Activated CD8-positive, alpha-beta memory T cell treated with anti-CD3 and anti-CD28 coated beads for 48 hours (primary cell): ENCODE measurements at places on chromosomes 4 and X.

DNA sequence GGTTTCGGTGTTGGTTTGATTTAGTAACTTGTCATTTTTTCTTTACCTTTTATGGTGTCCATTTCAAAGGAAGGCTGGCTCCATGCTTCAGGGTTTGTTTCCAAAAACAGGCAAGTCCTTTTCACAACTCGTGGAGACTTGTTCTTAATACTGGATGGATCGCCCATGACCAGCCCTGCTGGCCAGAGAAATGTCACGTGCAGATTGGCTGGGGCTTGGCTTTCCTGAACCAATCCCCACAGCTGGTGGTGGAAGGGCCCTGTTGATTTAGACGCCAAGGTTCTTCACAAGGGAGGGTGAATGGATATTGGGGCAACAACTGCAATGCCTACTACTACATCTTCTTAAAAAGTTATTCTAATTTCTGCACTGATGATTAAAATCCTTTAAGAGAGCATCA is 92.6 kb downstream of the SHROOM3 start:
- DNase-seq: no peak

GRCh38 chr4:56874166-56874565 is 33.5 kb upstream of the REST start:
- DNase-seq: no peak

DNA sequence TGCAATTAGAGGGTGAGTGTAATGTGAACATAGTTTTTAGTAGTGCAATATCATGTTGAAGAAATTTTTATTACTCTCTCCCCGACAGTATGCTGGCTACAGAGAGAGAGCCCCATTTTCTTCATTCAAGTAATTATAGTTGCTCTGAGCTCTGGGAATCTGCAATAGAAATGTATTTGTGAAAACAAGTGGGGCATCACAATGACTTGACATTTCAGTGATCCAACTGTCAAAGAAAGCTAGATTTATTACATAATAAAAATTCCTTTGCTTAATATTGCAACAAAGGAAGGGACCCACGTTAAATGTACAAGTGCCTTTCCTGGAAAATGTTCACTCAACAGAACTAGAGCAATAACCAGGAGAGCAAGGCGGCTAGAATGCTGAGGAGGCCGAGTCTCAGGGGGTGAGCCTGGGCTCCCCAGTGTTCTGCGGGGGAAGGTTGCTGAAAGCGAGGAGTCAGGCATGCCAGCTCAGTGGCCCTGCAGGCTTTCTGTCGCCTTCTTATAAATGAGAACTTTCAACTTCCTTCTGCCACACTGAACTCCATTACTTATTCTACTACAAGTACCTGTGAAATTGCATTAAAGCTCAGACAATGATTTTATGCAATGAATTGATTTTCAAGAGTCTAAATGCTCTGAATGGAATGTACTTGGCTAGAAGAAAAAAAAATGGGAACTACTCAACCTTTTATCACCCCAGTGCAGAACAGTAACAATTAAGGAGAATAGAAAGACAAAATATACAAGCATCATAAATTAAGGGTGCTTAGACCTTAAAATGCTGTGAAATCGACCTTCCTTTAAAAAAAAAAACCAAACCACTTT is 476.4 kb downstream of the AFF2 start:
- no peak for DNase-seq

- no peak for DNase-seq
Measured at GRCh38 chrX:20432048-20432447, 165.3 kb upstream of the RPS6KA3 start.

- DNase-seq: no peak
Measured at GRCh38 chr4:165461159-165461821, 82.5 kb downstream of the CPE start.

DNA sequence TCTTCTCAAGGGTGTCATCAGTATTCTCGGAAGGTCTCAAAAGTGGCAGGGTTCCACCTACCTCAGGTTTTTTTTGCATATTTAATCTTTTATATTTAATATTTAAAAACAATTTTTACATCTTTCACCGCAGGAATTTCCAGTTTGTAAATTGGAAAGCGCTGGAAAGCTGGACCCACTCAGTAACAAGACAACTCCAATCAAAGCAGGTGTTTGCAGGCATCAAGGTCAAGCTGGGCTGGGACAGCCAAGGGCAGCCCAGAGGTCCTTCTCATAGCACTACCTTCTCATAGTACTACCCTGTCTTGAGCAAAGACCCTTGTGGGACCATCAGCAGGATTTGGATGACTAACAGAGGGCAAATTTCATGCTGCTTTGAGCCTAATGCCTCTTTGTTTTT is 160.1 kb downstream of the TET2 start:
- DNase-seq: no peak

GRCh38 chr4:118849867-118850487 is 14.1 kb upstream of the SEC24D start:
- DNase-seq: no peak

- no peak for DNase-seq
Measured at GRCh38 chr4:102281171-102281839, 64.0 kb downstream of the SLC39A8 start.

- no peak for DNase-seq
Measured at GRCh38 chr4:2136726-2137125, 77.6 kb downstream of the NAT8L start.

GRCh38 chrX:56932653-56933339 is 62.5 kb downstream of the SPIN3 start:
- no peak for DNase-seq

- no peak for DNase-seq
Measured at GRCh38 chr4:153773236-153773690, 13.4 kb upstream of the RNF175 start.

- DNase-seq: no peak
Measured at GRCh38 chr4:7041801-7042502, 1.2 kb upstream of the TADA2B start.

DNA sequence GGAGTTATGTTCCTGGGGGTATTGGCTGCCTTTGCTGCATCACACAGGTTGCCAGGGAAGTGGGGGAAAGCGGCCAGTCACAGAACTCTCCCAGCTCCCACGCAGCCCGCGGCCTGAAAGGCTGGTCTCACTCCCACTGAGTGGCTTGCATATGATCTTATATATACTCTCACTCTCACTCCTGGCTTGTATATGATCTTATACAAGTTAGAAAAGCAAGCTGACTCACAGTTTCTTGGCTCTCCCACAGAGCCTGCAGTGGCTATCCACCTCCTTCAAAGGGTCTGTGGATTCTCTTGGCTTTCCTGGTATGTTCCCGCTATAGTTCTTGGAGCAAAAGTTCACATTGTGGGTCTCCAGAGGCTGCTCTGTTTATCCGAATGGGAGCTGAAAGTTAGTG is 833.5 kb upstream of the GALNTL6 start:
- DNase-seq: no peak

GRCh38 chrX:14729058-14729457 is 143.8 kb downstream of the FANCB start:
- DNase-seq: no peak

DNA sequence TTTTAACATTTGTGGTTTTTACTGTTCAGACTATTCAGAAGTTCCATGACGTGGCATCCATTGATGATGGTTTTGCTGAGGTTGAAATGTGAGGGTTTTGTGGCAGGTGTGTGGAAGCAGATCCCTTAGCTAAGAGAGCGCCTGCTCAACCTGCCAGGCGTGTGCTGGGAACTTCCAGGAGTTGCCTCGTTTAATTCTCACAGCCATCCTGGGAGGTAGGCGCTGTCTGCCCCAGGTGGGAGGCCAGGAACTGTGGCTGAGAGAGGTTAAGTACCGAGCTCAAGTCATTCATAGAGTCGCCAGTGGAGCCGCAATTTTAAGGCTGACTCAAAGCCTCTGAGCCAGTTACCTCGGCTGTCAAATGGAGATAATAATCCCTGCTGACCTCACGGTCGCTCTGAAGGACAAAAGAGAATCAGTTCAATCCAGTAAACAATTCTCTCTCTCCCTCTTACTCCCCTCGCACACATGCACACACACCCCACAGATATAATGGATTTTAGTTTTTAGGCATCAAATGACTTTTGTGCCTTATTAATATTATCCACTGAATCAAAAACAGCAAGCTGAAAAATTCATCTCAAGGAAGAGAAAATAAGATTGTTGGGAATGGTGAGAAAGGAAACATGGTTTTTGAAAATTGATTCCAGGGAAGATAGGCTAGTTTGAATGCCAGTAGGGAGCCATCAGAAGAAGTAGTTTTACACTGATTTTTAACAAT is 171.3 kb downstream of the PTTG2 start:
- DNase-seq: peak; percentile 30

- no peak for DNase-seq
Measured at GRCh38 chrX:31603411-31604120, 531.7 kb upstream of the FTHL17 start.

DNA sequence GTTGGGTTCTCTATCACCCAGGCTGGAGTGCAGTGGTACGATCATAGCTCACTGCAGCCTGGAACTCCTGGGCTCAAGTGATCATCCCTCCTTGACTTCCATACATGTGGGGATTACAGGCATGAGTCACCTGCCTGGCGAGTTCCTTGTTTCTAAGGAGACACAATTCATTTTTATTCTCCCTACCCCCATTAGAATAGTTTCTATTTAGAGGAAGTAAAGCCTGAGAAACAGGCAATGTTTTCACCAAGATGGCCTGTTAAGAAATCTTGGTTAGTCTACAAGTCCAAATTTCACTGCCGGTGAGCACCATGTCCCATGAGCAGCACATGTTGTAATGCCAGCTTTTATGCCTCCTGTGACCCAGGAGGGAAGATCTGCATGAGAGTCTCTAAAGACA is 5.7 kb downstream of the CYBB start:
- DNase-seq: no peak

- DNase-seq: no peak
Measured at GRCh38 chrX:114268643-114269042, 315.2 kb upstream of the HTR2C start.

- DNase-seq: no peak
Measured at GRCh38 chr4:76090241-76090691, 15.8 kb downstream of the ART3 start.

DNA sequence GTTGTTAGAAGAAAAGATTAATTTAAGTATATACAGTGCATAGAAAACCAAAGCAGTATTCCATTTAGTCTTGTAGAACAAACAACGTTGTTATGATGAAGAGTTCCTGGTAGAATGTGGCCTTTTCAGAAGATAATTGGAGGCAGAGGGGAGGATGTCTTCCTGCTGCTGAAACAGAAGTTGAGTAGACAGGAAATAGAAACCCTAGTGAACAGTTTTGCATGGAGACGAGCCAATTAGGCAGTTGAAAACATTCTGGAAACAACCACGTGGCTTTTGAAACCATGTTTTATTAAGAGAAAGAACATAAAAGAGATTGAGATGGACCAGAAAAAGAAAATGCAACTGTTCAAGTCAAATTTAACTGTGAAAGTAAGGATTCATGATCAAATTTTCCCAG is 325.2 kb downstream of the CAMK2D start:
- no peak for DNase-seq

DNA sequence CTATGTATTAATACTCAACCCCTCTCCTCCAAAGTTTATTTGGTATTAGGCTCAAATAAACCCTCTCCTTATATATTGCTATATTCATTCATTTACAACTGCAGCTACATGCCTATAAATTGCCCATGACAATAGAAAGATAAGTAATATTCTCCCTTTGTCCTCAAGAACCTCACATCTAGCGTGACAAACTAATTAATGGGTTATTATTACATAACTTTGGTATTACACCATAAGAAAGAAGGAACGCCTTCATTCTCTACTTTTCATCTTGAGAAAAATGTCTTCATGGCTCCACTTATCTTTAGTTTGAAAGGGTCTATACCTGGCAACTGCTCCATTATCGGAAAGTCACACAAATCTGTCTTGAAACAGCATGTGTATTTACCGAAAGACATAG is 157.7 kb upstream of the RASGEF1B start:
- DNase-seq: no peak

GRCh38 chrX:45850197-45850774 is 649.6 kb upstream of the DIPK2B start:
- DNase-seq: no peak

GRCh38 chrX:149877636-149878035 is 3.3 kb upstream of the MAGEA8 start:
- no peak for DNase-seq
